ENCODE measurements at places on chromosomes 5 and 9.

GRCh38 chr5:7541898-7542297, 146.0 kb downstream of the ADCY2 start:
- no peak for DNase-seq

DNA sequence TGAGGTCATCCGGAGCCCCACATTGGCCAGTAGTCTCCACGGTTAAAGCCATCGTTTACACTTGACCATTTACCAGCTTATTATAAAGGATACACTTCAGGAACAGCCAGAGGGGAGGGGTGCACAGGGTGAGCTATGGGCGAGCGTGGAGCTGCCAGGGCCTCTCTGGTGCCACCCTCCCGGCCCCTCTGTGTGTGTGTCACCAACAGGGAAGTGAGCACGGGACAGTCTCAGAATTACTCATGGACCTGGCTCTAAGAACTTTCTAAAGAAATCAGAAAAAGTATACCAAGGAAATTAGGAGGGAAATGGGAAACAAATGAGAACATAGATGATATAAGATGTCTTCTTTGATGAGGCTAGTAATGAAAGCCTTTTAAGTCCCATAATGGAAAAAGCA, 13.5 kb downstream of the WDR5 start:
- no peak for DNase-seq

DNA sequence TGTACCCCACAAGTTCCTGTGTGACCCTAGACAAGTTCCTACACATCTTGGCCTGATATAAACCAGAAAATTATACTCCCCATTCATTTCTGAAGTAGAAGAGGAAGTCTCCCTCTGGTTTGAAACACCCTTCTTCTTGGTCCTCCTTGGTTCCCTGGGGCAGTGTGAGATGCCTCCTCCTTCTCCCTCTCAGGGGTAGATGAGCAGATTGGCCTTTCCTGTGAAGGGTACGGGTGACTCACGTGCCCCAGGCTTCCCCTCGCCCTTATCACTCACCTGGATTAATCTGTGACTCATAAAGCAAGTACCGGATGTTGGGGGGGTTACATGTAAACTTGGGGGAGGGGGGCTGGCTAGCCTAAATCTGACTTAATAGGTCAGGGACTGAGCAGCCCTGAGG, 11.1 kb upstream of the AQP3 start:
- no peak for DNase-seq

DNA sequence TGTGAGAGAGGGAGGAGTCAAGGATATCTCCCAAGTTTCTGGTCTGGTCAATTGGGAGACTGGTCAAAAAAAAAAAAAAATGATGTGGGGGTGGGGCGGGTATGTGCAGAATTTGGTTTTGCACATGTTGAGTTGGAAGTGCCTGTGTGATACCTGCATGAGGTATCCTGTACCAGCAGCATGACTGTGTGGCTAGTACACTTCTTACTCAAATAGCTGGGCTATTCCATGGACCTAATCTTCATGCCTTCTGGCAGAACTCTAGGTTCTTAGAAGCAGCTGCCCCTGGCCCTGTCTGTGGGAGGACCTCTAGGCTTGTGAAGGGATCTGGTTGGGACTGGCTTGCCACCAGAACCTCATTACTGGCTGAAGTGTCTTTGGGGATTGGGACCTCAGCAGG, 93.5 kb downstream of the RALGPS1 start:
- DNase-seq, result no peak

DNA sequence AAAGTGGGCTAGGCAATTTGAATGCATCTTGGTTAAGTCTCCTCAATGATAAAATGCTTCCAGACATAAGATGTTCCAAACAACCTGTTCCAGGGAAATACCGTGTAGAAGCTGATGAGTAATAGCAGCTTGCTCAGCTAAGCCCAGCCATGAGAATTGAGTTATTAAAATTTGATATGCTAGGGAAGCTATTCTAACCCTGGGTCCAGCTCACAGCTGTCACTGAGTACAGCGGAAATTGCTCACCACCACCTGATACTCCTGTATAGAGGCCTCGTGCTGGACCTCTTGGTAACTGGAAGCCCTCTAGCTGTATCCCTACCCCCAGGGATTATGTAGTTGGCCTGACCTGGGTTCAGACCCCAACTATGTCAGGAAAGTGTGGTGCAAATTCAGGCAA, 521.3 kb upstream of the TRPC7 start:
- no peak for DNase-seq

DNA sequence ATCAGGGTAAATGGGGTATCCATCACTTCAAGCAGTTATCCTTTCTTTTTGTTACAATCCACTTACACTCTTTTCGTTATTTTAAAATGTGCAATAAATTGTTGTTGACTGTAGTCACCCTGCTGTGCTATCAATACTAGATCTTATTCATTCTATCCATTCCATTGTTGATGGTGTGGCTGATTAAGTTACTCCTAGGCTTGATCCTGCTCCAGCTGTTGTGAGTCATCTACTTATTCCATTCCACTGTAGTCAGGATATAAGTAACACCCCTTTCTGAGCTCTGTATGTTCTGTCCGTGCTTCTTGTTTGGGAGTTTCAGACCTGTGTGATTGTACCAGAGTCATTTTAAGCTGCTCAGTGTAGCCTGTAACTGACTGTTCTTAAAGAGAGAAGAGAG, 122.5 kb upstream of the RUSC2 start:
- DNase-seq, result no peak

- no peak for DNase-seq
Measured at GRCh38 chr5:16609412-16609811, 7.4 kb downstream of the RETREG1 start.

- DNase-seq, result no peak
Measured at GRCh38 chr5:12780536-12780935, 876.3 kb upstream of the CTNND2 start.

GRCh38 chr9:84484172-84484571, 143.6 kb upstream of the SLC28A3 start:
- DNase-seq, result no peak

- no peak for DNase-seq
Measured at GRCh38 chr9:93346231-93347112, 105.0 kb upstream of the FAM120A start.

GRCh38 chr9:86838519-86839497, 108.5 kb downstream of the GAS1 start:
- DNase-seq, result no peak

DNA sequence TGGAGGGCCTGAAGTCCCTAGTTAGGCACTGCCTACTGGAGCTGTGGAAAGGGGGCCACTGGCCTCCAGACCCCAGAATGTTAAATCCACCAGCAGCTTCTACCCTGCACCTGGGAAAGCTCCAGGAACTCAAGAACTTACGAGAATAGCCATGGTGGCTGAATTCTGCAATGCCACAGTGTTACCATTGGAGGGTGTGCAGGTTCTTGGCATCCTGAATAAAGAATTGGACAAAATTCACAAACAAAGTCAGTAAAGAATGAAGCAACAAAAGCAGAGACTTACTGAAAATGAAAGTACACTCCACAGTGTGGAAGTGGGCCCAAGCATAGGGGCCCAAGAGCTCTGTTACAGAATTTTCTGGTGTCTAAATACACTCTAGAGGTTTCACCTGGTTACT, 107.0 kb downstream of the PRDM9 start:
- no peak for DNase-seq

- DNase-seq, result peak; percentile 55
Measured at GRCh38 chr5:81233080-81233634, at the start of gene CKMT2. Gene CKMT2 (plus strand): TSS chr5:81233322. CDS start chr5:81251133, 17,811 bp downstream.

DNA sequence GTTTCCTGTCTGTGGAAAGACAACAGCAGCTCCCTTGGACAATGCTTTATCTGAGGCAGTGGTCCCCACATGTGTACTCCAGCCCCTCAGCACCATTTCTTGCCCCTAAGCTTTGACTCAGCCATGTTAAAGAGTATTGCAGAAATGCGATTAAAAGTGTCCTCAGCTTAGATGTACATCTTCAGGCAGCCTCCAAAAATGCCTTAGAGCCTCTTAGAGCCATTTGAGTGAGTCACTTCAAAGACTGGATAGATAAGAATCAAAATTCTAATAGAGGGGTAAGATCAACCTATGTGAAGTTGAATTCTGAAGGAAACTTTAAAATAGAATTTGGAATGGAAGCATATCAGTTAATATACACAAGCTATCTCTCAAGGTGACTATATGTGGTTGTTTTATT, 296.3 kb downstream of the ADAMTS6 start:
- no peak for DNase-seq

DNA sequence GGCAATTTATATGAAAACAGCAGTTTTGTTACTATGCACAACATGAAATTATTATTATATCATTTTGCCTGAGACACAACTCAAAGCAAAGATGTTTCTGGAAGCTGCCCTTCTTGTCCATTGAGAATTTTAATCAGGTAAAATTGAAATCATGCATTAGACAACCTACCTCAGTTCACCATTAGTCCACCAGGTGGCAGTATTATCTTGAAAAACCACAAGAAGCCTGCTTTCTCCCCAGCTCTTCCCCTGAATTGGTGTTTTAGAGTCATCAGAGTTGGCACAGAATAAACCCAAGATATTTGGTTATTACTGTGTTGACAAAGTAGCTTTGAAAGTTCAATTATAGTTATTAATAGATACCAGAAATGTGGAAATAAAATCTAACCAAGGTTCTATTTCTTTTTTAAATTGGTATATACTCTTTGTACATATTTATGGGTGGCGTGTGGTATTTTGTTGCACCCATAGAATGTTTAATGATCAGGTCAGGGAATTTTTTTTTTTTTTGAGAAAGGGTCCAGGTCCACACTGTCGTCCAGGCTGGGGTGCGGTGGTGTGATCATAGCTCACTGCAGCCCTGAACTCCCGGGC, 25.7 kb downstream of the UTP15 start:
- peak; percentile 42 for DNase-seq

DNA sequence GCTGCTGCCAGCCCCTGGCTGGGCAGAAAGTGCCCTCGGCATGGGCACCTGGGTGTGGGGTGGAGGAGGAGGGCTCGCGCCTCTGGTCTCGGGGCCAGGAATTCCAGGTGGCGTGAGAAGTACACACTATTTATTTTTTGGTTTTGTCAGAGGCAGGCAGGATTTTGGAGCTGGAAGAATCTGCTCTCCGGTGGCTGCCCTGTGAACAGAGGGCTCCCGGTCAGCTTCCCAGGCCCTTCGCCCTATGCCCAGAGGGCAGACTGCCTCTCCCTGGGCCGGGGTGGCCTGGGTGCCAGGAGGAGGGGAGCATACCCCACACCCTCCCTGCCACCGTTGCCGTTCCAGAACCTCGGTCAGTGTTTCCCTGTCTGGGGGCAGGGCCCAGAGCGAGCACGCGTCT, 8.3 kb downstream of the DOLPP1 start:
- DNase-seq, result no peak

DNA sequence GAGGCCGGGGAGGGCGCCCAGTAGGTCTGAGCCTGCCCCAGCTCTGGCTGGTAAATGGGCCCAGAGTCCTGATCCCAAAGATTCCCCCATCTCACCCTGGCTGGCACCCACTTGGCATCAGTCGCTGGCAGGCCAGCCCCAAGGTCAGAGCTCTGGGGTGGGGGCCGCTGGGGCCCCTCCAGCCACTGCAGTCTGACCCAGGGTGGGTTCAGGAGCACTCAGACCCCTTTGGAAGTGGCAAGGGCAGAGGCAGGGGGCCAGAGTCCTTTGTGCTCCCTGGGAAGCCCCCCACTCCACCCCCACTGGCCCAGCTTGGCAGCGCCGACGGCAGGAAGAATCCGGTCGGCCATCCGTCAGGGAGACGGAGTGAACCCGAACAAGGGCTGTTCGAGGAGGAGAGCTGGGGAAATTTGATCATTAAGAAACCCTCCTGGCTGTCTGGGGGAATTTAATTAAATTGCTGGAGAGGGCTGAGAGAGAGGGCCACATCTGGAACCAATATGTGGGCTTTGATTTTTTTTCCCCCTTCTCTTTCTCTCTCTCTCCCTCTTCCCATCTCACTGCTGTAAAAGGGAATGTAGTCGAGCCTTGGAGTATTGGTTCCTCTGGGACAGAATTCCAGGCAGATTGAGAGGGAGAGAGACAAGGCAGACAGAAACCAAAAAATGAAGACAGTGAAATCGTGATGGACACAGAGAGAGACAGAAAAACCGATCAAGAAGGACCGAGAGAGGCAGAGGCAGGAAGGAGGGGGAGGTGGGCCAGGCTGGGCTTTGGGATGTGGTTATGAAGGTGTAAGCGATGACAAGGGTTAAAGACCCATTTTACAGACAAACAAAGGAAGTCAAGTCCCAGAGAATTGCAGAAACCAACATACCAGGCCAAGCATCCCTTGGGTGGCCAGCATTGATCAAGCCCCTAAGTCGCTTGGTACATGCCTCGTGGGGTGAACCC, 8.1 kb upstream of the ASB6 start:
- DNase-seq, result no peak

GRCh38 chr9:106962122-106962521, 99.2 kb downstream of the ZNF462 start:
- no peak for DNase-seq

DNA sequence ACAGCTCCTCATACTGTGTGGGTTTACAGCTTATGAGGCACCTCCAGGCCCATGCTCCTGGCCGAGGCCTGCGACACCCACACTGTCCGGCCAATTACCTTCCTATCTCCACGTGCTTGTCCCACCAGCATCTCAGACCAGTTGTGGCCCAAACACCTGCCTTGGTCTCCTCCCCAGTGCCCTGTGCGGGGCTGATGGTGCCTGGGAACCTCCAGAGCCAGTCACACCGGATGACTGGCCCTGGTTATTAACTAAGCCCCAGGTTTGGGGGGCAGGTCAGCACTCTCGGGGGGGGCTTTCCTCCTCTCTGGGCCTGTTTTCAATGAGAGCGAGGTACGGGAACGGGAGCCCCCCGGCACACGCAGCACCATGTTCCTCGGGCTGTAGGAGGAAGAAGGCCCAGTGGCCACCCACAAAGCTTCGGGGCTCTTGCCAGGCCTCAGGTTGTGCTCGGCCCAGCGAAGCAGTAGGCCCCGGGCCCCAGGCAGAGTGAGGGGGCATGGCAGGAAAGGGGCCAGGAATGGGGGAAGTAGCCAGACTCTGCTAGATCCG, 76.0 kb upstream of the PHYKPL start:
- no peak for DNase-seq

DNA sequence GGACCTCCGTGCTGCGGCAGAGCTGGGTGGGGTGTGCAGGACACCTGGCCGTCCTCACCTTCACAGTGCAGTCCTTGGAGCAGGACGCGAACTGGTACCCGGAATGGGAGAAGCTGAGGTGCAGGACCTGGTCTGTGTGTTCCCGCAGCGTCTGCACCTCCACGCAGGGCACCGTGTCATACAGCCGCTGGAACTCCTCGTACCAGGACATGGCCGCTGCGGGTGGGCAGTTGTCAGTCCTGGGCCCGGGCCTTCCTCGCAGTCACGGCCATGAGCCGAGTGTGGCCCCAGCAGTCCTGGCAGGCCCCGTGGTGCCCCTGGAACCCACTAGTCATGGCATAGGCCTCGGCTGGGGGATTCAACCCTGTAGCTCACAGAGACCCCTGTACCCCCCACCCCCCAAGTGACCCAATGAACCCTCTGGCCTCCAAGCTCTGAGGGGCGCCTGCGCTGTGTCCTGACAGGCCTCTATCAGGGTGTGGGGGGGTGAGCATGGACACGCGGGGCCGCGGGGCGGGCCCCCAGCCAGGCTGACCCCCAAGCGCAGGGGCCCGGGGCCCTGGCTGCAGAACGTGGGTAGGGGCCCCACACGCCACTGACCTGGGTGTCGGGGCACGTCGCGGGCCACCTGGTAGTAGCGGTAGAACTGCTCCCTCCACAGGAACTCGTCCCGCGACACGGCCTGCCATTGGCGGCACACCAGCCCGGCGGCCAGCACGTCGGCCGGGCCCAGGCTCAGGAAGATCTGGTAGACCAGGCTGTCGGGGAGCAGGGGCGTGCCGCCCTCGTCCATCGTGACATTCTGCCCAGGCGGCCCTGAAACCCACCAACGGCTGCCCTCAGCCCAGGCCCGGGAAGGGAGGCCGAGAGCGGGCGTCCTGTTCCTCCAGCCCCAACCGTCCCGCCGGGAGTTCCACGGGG, 987 bp downstream of the FBXW5 start:
- peak; percentile 58 for DNase-seq

Measured in liver (tissue), 10 donors.